8988T (cell line): ENCODE measurements at places on chromosomes 7 and 10.

DNA sequence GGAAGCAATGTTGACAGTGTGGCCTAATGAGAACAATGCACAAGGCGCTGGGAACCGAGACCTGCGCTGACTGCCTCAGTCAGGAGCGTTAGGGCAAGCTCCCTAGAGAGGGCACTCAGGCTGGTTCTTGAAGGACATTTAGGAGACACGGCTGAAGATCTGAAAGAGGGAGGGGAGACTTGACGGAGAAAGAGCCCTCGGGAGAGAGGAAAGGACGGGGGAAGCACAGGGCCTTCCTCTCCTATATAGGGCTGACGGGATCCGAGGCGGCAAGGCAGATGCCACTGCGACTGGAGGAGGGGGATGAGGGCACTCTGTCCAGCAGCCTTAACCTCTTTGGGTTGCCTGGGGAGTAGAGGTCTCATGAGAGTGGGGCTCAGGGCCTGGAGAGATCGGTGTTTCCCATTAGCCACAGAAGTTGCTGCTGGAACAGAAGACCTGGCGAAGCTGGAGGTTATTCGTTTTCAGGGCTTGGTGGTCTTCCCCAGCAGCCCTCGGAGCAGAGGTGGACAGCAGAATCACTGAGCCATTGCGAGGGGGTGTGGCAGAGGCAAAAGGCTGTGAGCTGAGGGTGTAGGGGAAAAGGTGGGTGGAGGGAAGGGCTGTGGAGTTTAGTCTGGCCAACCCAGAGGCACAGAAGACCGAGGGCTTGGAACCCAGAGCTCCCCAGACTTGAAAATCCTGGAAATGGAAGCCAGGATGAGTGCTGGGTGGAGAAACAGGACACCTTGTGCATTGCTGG is 36.0 kb downstream of the CLEC2L start:
- DNase-seq, result no peak

DNA sequence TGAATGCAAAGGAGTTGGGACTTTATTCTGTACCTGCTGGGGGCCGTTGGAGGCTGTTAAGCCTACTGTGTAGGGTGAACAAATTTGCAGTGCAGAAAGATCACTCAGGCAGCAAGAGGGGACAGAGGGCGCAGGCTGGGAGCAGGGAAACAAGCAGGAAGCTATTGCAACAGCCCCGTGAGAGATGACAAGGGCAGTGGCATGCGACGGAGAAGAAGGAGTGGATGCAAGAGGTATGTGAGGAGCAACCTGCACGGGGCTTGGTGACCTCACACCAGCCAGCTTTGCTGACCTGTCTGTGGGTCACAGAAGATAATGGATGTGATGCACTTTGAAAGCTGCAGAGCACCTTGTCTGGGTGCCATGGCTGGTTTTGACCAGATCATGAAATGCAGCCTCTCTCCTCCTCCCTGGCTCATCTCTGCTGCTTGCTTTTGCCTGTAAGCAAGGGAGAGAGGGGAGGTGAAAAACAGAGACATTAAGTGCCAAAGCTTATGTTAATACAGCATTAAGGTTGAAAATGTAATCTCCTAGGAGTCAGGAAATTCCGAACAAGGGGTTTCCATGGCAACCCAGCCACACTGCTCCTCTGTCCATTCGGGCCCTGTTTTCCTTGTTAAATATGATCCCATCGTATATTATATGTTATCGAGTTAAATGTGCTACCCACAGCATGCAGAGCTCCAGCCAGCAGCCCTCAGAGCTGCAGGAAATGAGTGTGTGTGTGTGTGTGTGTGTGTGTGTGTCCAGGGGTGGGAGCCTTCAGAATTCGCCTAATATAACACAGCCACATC is 314.3 kb upstream of the ZMIZ1 start:
- no peak for DNase-seq

- DNase-seq, result no peak
These were observed 72.5 kb upstream of the BTBD16 start for GRCh38 chr10:122198631-122199030.

DNA sequence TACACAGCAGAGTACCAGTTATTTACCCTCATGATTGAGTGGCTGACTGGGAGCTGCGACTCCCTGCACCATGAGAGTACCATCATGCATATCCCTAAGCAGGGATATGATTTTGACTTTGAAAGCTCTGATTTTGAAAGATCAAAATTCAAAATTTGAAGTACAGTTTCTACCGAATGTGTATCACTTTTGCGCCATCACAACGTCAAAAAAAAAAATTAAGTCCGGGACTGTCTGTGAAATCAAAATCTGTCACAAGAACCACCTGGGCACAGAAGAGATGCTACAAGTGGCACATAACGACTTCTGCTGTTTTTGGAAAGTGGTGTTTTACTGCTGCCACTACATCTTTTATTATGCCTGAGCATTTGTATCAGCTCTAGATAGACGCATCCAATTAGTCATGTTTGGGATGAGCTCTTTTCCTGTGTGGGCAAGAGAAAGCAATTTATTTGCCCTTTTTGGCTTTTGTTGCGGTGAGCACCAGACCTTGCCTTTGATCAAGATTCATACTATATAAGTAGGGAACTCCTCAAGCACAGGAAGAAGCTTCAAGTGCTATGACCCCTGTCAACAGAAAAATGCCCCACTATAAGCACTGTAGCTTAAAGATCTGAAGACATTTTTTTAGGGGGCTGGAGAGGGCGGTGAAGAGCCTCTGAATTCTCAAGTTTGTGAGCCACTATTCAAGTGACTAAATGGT is 10.7 kb downstream of the MTPN start:
- no peak for DNase-seq

DNA sequence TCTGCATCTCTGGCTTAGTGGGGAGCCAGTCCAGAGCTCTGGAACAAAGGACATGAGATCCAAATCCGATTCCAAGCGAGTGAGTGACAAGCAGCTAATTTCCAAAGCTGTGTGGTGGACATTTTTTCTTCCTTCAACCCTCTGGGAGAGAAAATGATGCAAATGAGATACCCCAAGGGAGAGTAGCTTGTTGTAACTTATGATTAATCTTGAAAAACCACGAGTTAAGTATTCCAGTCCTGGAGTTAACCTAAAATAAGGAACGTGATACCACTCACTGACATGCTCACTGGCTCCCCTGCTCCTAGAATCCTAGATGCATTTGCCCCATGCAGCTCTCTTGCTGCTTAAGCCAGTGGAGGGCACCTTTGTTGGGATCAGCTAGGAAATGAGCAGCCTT is 116.0 kb upstream of the HABP2 start:
- DNase-seq, result no peak

DNA sequence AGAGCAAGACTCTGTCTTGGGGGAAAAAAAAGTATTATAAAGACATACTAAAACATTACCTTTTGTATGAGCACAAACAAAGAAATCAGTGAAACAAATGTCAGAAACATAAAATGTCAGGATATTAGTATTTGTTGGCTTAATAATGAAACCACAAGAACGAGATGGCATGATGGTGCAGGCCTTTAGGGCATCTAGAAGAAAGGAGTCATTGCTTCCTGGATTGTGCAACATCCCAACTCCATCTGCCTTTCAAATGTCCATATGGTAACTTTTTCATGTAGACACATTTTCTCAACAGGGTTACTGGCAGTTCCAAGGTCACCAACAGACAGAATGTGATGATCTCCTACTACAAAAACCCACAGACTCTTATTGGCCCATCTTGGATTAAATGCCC is 96.6 kb downstream of the ZNF248 start:
- no peak for DNase-seq

DNA sequence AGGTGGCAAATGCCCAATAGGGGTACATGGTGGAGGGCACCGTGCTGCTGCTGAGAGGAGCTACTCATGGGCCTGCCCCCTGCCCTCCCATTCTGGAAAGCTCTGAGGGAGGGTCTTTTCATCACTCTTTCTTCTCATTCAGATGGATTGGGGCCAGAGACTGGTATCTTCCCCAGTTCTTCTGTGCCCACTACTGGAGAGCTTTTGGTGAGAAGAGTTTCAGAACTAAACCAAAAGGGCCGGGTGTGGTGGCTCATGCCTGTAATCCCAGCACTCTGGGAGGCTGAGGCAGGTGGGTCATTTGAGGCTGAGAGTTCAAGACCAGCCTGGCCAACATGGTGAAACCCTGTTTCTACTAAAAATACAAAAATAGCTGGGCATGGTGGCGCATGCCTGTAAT is 12.5 kb downstream of the ADRA2A start:
- no peak for DNase-seq

- no peak for DNase-seq
These were observed 22.8 kb downstream of the GNA12 start for GRCh38 chr7:2821161-2821841.

GRCh38 chr10:49115796-49116508 is 630 bp upstream of the VSTM4 start:
- no peak for DNase-seq

GRCh38 chr7:130131964-130132875 is 61.9 kb downstream of the KLHDC10 start:
- DNase-seq, result no peak

GRCh38 chr10:114404171-114405010 is at the start of gene AFAP1L2:
TSS of gene AFAP1L2 (minus strand) at chr10:114404502. CDS start at chr10:114404455, 47 bp downstream.
- DNase-seq, result peak; percentile 50

- DNase-seq, result peak; percentile 23
These were observed 2.1 kb upstream of the GPRIN2 start for GRCh38 chr10:46558392-46559185.

GRCh38 chr10:128751284-128751683 is 625.1 kb upstream of the MKI67 start:
- no peak for DNase-seq

DNA sequence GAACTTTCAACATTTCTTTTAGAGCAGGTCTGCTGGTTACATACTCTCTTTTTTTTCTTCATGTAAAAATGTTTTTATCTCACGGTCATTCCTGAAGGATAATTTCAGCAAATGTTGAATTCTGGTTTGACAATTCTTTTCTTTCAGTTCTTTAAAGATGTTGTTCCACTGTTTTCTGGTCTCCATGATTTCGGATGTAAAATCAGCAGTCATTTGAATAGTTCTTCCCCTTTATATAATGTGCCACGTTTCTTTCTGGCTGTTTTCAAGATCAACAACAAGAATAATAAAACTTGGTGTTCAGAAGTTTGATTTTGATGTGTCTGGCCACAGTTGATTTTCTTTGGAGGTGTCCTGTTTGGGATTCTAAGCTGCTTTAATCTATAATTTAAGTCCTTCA is 14.0 kb upstream of the MRPS33 start:
- no peak for DNase-seq

GRCh38 chr7:74544706-74545469 is 91.2 kb downstream of the GTF2IRD1 start:
- DNase-seq, result peak; percentile 51

DNA sequence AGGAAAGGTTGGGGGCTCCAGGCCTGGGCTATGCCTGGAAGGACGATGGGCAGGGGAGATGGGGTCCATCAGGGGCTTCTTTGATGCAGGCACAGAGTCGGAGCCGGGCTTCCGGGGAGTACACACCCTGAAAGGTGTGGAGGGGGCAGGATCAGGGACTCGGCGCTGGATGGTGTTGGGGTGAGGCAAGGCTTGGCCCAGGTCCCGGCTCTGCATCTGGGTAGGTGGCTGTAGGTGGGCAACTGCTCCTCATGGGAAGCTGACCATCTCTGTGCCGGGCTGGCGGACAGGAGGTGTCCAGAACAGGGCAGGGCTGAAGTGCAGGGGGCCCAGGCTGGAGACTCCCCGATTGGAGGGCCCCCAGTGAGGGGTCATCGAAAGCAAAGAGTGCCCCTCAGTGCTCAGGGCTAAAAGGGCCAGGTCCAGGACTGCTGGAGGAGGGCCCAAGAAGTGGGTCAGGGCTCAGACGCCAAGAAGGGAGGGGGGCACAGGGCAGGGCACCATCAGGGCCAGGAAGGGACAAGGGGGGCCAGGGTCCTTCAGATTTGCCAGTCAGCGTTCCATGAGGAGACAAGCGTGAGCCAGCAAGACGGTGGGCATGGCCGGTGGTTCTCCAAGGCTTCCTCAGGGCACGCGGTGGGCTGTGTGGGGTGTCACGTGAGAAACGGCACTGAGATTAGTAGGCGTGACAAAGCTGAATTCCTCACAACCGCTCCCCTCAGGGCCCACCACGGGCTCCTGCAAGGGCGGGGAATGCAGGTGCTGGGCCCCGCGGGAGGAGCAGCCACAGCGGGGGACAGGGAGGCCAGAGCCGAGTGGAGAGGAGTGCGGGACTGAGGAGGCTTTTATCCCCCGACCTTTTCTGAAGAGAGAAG is 97.0 kb downstream of the BMS1 start:
- DNase-seq, result no peak

- DNase-seq, result no peak
These were observed 28.9 kb upstream of the PRKAG2 start for GRCh38 chr7:151905766-151906165.

DNA sequence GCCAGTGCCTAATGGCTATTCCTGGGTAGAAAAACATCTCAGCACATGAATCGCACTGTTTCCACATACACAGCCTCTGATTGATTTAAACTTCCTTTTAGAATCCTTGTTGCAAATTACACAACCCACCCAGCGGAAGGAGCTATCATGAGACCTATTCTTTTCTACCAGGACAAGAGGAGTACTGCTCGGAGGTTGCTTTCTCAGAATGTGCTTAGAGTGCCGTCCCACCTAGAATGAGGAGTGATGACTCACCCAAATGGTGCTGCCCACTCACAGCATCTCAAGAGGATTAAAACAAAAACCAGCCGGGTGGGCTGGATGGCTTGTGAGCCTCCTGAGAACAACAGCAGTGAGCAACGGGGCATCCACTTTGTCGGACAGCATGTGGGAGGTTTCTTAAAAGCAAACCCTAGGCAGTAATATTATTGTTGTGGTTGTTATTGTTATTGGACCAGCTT is 128.9 kb downstream of the DGKI start:
- no peak for DNase-seq

GRCh38 chr10:98150544-98150943 is 16.1 kb downstream of the R3HCC1L start:
- no peak for DNase-seq

GRCh38 chr7:131322061-131322460 is 5.6 kb upstream of the MKLN1 start:
- DNase-seq, result no peak

GRCh38 chr7:24464861-24465260 is 108.4 kb upstream of the PALS2 start:
- DNase-seq, result no peak
